Activated effector memory CD4-positive, alpha-beta T cell treated with Interleukin-2 at 50 U/mL for 16 hours (primary cell): ENCODE measurements at places on chromosomes 1 and 21.
A peak's percentile ranks its signal among the peaks of the same experiment; 100 is the strongest.

DNA sequence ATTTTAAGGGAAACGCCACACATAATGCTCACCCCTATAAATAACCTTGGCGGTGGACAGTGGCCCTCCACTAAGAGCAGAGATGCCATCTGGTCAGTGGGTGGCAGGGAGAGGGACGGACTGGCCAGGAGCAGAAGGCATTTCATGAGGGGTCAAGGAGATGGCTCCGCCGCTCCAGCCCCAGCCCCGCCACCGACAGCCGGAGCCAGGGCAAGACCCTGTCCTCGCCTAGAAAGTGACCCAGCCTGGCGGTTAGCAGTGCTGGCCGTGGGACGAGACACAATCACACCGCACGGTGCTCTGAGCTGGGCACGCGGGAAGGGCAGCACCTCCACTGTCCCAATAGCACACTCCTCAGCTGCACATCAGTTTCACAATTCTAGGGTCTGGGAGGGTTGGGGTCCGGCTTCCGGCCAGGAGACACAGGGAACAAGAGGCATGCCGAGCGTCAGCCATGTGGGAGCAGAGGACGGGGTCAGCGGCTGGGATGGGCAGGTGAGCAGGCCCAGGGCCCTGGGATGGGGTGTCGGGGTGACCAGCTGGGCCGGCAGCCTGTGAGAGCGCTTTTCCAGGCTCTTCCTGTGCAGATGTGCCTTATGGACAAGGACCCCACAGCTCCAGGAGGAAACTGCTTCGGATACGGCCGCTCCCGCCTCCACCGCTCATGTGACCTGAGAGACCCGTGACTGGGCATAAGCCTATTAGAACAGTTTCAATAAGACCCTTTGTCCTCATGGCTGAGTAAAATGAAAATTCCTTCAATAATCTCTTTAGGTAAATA, 5.7 kb downstream of the SLC19A1 start:
- no peak for DNase-seq

DNA sequence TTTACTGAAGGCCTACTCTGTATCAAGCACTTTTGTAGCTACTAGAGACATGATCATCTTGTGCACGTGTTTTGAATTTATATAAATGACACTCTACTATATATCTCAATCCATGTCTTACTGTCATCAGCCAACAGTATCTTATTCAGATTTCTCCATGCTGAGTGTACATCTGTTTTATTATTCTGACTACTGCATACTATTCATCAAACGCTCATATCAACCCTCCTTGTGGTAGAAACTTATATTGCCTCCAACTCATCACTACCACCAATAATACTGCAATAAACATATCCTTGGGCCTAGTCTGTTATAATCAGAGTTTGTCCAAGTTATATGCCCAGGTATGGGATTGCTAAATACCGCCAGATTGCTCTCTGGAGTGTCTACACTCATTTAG, 81.6 kb upstream of the IRF2BP2 start:
- DNase-seq, result no peak

- no peak for DNase-seq
Observed at GRCh38 chr1:96710708-96711477, 10.7 kb upstream of the PTBP2 start.

GRCh38 chr21:45266518-45267389, 20.9 kb downstream of the POFUT2 start:
- peak; percentile 49 for DNase-seq

DNA sequence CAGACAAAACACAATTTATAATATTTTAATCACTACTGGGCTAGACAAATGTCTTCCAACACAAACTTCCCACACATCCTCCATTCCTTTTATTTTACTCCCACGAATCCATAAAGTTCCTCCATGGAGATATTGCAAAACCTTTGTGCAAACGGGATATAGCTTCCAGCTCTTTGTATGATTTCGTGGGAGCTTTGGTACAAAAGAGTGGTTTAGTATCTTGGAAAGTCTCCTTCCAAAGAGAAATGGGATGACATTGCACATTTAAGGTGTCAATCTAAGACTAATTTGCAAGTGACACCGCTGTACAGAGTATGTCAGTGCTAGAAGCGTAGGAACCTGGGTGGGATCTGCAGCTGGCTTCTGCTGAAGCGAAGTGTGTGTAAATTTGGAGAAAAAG, 455.2 kb upstream of the RUNX1 start:
- no peak for DNase-seq

DNA sequence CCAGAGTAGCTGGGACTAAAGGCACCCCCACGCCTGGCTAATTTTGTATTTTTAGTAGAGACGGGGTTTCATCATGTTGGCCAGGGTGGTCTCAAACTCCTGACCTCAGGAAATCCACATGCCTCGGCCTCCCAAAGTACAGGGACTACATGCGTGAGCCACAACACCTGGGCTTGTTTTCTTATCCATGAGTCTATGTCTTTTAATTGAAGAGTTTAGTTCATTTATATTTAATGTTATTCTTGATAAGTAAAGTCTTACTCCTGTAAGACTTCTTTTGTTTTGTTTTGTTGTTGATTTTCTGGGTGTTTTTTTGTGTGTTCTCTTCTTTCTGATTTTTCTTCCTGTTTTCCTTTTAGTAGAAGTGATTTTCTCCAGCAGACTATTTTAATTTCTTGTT, 621.0 kb downstream of the LTN1 start:
- DNase-seq, result no peak

GRCh38 chr1:245432228-245432875, 277.6 kb downstream of the KIF26B start:
- DNase-seq, result no peak

GRCh38 chr1:222065234-222065633, 323.3 kb upstream of the DUSP10 start:
- DNase-seq, result no peak

GRCh38 chr1:227417756-227418480, 99.6 kb upstream of the CDC42BPA start:
- DNase-seq, result no peak

- DNase-seq, result no peak
Observed at GRCh38 chr1:160605792-160606479, 26.6 kb upstream of the CD84 start.

- no peak for DNase-seq
Observed at GRCh38 chr1:2143814-2144500, 50.6 kb downstream of the FAAP20 start.

- DNase-seq, result peak; percentile 42
Observed at GRCh38 chr1:6614019-6614928, 743 bp downstream of the PHF13 start.

- no peak for DNase-seq
Observed at GRCh38 chr1:224219011-224219611, 36.1 kb downstream of the DEGS1 start.

DNA sequence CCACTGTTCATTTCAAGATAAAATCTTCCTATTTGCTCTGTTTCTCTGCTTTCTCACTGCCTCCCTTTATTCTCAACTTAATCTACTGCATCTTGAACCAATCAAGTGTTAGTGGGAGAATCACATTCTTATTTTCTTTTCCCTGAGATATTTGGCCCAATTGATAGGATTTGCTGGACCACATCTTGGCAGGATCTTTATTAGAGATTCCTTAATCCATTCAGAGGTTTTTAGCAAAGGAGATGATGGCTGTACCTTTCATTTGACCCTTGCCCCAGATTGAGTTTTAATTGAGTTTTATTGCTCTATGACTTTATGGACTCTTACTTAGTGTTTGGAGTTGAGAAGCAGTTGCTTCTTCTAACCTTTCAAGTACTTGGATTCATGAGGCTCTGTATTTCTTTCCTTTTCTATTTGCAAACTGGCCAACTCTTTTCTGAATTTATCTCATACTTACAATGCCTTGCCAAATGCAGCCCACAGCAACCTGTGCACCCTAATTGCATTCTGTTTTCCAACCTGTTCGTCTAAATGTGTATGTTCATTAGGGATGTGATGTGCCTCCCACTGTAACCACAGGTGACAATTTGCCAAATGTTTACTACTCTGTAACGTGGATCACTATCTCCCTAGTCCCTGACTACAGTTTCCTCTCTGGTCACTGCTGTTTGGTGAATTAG, 274.8 kb upstream of the KAZN start:
- DNase-seq, result no peak

DNA sequence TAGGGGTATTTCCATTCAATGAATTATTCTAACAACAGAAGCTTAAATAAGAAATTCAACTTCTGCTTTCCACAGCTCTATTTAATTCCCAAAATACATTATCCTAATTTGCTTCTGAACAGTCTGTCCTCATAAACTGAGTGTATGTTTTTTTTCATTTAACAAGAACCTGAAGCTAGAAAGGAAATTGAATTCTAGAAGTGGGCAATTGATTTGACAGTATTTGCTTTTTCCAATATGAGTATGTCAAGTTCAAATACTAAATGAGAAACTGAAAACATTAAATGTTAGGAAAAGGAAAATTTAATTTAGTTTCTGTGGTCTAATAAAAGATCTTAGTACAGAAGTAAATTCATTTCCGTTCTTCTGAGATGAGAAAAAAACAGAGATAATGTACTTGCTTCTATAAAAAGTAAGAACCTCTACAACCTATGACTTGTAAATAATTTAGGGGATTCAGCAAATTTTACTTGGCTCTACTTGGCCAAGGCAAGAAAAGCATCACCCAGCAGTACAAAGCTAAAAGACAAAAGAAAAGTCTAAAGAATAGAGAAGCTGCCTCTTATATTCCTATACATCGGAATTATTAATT, 31.1 kb downstream of the RAB3GAP2 start:
- DNase-seq, result no peak

GRCh38 chr21:33998402-33998801, 75.0 kb upstream of the MRPS6 start:
- DNase-seq, result no peak

- DNase-seq, result no peak
Observed at GRCh38 chr1:115084902-115085511, 4.3 kb downstream of the TSPAN2 start.
